ENCODE measurements at places on chromosomes 6 and 20. TPM values are rescaled to one million over a fixed set of nuclear protein-coding genes. Genes with fewer than 3 reads are reported as not detected.
A peak's percentile ranks its signal among the peaks of the same experiment; 100 is the strongest.

Gene SYCP2
- 1.5 TPM for polyA plus RNA-seq

DNA sequence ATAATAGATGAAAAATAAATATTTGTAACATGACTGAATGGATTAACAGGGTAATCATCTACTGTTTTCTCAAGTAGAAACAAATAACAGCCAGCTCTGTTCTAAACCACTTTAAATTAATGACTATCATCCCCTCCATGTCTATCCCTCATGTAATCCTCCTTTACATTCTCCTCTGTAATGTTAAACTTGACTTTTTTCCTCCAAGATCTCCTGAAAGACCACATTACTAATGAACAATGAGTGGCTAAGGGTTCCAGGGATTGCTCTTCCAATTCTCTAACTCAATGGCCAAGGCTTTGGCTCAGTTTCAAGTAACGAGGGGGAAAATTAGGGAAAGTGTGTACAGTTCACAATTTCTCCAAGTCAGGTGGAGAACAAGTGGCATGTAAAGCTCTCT, 37.6 kb upstream of the FBXL4 start:
- DNase-seq: no peak

Gene TMC2
- 0.11 TPM for polyA plus RNA-seq

DNA sequence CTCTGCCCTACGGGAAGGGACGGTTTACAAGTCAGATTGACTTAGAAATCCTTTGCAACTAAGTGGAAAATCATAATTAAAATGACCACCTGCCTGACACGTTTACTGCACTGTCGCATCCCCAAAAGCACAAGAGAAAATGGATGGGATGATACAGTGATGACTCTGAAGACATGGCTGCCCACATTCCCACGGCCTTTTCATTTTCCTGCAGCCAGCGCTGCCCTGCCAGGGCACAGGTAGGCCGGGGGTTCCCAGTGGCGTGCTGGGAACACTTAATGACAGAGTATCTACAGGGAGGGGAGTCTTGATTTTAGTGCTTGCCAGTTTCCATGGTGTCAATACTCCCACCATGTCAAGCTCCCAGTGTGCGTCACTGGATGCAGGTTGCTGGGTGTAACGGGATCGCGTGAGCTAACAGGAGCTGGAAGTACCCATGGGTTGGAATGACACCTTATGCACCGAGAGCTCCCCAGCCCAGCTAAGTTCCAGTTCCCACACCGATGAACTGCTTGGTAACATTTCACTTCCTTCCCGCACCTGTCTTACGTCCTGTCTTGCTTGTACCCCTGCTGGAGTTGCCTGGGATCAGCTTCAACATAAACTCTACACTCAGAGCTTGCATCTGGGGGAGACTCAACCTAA, 129.0 kb downstream of the ANKRD60 start:
- DNase-seq: no peak

Gene PNLDC1
- 0.08 TPM for polyA plus RNA-seq

Gene ISM1
- polyA plus RNA-seq: 1.6 TPM

Gene MED23
- polyA plus RNA-seq: 28.8 TPM

- no peak for DNase-seq
Measured at GRCh38 chr6:90890683-90891330, 303.9 kb upstream of the MAP3K7 start.

DNA sequence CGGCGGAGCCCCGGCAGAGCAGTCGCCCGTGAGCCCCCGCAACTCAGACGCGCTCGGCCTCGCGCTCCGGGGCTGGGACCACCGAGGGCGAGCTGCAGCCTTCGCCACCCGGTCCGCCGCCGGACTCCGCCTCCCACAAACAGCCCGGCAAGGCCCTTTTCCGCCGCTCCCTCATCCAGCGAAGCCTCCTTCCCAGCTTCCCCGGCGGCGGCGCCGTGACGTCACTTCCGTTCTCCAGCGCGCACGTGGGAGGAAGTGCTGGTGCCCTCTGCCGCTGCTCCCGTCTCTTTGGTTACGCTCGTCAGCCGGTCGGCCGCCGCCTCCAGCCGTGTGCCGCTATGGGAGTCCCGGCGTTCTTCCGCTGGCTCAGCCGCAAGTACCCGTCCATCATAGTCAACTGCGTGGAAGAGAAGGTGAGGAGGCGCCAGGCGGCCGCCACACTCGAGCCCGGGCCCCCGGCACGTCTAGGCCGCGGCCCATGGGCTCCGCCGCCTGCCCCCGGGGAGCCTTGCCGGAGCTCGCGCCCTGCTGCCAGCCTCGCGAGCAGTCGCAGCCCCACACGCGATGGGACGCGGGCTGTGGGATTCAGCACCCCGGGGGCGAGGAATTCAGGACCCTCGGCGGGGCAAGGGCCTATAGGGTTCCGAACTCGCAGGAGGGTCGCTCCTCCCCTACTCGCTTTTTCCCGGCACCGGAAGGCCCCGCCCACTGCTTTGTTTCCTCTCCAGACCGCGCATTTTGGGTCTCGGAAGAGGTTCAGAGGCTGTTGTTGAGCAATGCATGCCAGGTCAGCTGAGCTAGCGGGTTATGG, at the start of gene XRN2:
Gene XRN2 (plus strand): TSS at position 271 of the 811 bp plus-strand sequence. CDS start 68 bp downstream, at position 339.
- peak; percentile 99 for DNase-seq

DNA sequence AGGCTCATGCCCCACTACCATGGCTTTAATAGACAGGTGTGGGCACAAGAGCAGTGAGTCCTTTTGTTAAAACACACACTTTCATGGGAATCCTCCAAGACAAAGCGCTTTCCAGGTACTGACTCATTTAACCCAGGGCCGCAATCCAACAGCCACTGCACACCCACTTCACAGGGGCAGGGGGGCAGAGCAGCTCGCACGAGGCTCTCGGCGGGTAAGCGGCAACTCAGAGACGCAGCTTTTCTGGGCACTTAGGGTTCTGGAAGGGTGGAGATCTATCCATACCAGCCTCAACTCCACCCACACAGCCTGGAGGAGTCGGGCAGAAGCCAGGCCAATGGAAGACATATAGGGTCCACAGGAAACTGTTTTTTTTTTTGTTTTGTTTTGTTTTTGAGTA, 28.6 kb downstream of the PSMG4 start:
- no peak for DNase-seq

Gene GPR63
- 3.6 TPM for polyA plus RNA-seq

- no peak for DNase-seq
Measured at GRCh38 chr20:17505636-17506517, 25.3 kb downstream of the BFSP1 start.

DNA sequence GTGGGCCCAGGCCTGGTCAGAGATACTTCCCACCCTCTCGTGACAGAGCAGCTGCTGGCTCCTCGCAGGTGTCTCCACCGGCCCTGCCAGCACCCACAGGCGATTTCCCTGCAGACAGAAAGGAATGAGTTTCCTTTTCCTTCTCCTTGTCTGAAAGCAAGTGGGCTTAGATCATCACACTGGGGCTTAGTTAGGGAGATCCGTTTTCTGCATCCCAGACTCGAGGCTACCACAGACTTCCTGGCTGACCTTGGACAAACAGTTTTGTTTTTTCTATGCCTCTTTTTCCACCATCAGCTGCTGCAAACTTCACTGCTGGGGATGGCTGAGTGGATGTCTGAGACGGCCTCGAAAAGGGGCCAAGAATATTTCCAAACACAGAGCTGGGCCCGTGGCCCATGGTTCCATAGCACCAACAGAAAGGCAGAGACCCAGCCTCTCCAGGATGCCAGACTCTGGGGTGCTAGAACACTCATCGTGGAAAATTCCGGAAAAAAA, 86.5 kb downstream of the BANF2 start:
- DNase-seq: peak; percentile 39

Gene STMND1
- polyA plus RNA-seq: 0.21 TPM

GRCh38 chr6:12408752-12409151, 118.6 kb downstream of the EDN1 start:
- no peak for DNase-seq

DNA sequence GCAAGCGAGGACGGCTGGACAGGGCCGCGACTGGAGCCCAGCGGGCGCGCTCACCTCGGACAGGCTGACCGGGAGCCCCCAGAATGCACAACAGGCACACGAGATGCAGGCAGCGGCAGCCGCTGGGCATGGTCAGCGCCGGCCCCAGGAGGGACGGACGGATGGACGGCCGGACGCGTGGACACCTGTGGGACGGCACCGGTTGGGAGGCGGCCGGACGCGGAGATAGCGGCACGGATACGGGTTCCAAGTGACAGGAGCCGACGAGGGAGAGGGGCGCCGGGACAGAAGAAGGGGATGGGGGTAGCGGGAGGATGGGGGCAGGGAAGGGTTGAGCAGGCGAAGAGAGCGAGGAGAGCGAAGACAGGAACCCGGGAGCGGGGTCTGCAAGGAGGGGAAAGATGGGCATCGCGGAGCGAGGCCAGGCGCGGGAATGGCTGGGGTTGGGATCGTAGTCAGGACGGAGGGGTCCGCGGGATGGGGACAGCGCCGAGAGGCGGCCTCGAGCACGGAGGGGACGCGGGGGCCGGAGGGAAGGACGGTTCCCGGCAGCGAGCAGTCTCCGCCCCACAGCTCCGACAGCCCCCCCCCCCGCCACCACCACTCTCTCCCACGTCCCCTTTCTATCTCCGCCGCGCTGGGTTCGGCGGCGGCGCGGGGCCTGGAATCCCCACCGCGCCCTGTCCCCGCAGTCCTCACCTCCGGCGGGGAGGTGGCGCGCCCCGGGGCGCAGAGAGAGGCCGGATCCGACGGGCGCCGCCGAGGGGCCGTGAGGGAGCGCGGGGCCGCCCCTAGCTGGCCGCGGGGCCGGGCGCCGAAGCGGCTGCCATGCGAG, 435 bp downstream of the DLK2 start:
- DNase-seq: peak; percentile 65

Gene TMEM244
- polyA plus RNA-seq: not detected

GRCh38 chr6:66179361-66179760, 472.3 kb upstream of the EYS start:
- no peak for DNase-seq

DNA sequence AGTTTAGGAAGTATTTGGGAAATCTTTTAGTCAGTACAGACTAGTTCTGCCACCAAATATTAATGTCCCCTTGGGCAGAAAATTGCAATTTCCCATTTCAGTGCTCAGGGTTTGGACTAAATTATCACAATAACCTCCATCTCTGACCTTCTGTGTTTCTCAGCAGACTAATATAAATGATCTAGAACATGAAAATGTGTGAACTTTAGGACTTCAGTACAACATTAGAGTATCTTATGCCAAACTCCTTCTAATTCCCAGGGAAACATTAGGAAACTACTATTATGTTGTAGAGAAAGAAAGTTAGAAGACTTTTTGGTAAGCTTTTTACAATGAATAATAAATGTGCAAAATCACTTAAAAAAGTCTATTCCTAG, 1087.6 kb upstream of the CITED2 start:
- peak; percentile 56 for DNase-seq

DNA sequence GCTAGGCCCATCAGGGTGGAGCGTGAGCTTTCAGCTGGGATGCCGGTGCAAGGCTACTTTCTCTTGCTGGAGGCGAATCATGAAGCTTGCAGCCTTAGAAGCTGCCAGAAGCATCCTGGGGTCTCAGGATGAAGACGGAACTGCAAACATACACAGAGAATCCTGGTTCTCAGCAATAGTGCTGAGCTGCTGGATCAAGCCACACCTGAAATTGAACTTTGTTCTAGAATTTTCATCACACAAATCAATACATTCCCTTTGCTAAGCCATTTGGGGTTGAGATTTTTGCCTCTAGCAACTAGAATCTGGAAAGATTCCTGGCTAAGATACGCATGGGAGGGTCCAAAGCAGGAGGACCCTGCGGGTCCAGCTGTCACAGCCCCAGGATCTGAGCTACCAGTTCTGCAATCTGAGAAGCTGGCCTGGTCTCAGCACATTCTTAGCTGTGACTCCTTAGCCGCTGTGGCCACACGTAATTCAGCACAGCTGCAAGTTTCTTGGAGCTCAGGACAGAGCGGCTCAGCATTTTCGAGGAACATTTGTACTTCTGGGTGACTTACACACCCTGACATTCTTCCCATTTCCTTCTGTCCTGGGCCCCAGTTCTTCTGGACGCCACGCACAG, 6.6 kb upstream of the ARFGAP1 start:
- peak; percentile 80 for DNase-seq

Gene FAM217A
- polyA plus RNA-seq: not detected

GRCh38 chr6:18293076-18293904, 29.0 kb upstream of the DEK start:
- no peak for DNase-seq

Gene MDFI
- polyA plus RNA-seq: 38.4 TPM

Gene HTR1B
- polyA plus RNA-seq: not detected

Gene NKX2-4
- not detected for polyA plus RNA-seq

DNA sequence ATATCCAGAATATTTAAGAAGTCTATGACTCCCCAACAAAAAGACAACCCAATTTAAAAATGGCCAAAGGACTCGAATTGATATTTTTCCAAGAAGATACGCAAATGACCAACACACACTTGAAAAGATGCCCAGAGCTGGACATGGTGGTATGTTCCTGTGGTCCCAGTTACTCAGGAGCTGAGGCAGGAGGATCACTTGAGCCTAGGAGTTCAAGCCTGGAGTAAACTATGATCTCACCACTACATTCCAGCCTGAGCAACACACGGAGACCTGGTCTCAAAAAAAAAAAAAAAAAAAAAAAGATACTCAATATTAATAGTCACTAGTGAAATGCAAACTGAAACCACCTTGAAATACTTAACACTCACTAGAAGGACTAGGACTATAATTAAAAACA, 12.2 kb upstream of the ARMC2 start:
- no peak for DNase-seq

GRCh38 chr20:18032977-18033892, 24.5 kb downstream of the OVOL2 start:
- DNase-seq: no peak

DNA sequence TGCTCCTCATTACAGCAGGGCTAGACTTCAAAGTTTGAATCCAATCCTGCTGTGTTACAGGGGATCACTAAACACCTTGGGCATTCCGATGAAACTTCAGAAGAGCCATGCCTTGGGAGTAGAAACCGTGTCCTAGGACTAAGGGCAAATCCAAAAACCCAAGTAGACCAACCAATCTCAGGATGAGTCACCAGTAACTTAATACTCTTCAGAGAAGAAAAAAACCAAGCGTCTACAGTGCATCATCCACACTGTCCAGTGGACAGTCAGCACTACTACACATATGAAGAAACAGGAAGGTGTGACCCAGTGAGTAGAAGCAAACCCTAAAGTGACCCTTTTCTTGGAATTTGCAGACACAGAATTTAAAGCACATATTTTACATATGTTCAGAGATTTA, 39.5 kb upstream of the VAPB start:
- peak; percentile 32 for DNase-seq

DNA sequence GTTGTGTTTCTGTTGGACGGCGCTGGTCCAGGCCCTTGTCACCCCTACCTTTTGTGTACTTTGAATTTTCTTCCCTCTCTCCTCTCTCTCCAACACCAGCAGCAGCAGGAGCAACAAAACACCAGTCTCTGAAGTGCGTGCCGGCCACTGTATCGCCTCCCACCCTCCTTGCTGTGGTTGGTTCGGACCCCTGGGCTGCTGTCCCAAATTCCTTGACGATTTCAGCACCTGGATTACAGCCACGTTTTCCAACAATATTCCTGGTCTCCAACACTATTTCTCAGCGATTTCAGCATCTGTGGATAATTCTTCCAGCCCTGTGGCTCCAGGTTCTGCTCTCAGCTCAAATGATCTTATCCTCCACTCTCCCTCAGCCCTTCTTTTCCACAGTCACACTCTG, 11.8 kb downstream of the MAS1 start:
- DNase-seq: peak; percentile 55

Gene C6orf15
- polyA plus RNA-seq: not detected

Gene SOX18
- 9.7 TPM for polyA plus RNA-seq

GRCh38 chr6:102764317-102764716, 1370.8 kb downstream of the GRIK2 start:
- no peak for DNase-seq
